ENCODE measurements at places on chromosomes 4 and X. TPM values are rescaled to one million over a fixed set of nuclear protein-coding genes. Genes with fewer than 3 reads are reported as not detected.

GRCh38 chrX:18348047-18348446 lies 6.4 kb downstream of the SCML2 start:
- H3K36me3 ChIP-seq = no peaks in the 10 kb centered on the region
- no peaks in the 10 kb centered on the region for H3K27me3 ChIP-seq
- no peak for DNase-seq
- no peak overlapping the region for H3K4me3 ChIP-seq

DNA sequence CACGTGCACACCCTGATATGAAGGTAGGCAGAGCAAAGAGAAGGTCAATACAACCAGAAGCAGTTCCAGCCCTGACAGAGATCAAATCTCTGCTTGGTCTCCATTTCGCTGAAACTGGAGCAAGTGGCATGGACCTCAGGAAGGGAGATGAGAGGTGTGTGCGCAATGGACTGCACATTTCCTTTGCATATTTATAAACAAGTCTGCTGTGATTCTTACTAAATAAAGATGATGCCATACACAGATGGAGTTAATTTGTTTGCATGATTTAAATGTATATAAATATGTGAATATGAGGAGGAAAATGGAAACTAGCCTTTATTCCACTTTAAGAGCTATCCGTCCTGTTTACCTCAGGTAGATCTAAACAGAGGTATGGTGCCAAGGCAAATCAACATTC lies 2.1 kb upstream of the SCRG1 start:
- no peak overlapping the region for H3K27ac ChIP-seq
- no peaks in the 10 kb centered on the region for H3K4me1 ChIP-seq
- DNase-seq = no peak

DNA sequence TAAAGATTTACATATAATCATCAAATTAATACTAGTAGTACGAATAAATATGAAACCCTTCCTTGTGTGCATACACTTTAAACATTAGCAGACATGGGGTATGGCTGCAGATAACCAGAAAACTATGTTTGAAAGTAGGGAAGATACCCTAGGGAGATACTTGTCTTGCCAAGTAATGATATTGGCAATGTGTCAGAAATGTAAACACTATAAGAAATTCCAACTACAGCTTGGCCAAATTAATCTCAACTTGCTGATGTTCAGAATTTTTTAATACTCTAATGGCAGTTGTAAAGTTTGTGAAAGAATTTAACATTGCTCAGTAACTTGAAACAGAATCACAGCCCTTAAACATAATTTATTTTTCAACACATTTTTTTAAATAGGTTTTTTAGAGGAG lies 27.4 kb upstream of the HPGD start:
- no peaks in the 10 kb centered on the region for H3K4me1 ChIP-seq
- no peak for DNase-seq
- no peaks in the 10 kb centered on the region for H3K27me3 ChIP-seq

GRCh38 chr4:109094056-109094455 lies 208.4 kb downstream of the COL25A1 start:
- no peaks in the 10 kb centered on the region for H3K27me3 ChIP-seq
- H3K36me3 ChIP-seq = no peaks in the 10 kb centered on the region
- no peak overlapping the region for H3K4me3 ChIP-seq
- no peaks in the 10 kb centered on the region for H3K4me1 ChIP-seq

DNA sequence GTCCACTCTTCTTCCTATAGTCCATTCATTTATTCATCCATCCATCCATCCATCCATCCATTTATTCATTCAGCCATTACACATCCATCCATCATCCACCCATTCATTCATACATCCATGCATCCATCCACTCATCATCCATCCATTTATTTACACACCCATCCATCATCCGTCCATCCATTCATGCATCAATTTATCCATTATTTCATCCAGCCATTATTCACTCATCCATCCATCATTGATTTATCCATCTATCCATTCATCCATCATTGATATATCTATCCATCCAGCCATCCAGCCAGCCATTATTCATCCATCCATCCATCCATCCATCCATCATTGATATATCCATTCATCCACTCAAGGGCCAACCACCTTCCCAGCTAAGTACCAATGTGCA lies 12.7 kb downstream of the CPZ start:
- peaks cover 8% of the 10 kb centered on the region for H3K4me1 ChIP-seq
- no peak overlapping the region for H3K4me3 ChIP-seq
- no peaks in the 10 kb centered on the region for H3K27me3 ChIP-seq
- H3K27ac ChIP-seq = no peak overlapping the region
- no peak for DNase-seq

DNA sequence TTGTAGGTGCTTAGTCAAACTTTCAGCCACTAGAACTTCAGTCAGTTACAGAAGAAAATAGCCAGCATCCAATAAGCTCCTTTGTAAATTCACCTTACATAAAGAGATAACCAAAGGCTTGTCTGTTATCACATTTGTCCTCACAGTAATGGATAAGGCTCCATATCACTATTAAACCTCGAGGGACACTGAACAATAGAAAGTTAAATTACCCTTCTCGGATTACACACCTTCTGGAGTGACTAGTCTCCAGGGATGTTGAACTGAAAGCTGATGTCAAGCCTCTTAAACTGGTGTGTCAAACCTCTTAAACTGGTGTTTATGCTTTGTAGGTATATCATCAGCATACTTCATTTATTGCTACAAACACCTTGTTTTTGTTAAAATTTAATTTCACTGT lies 639.0 kb downstream of the CENPC start:
- no peaks in the 10 kb centered on the region for H3K4me1 ChIP-seq
- H3K27me3 ChIP-seq = no peaks in the 10 kb centered on the region
- H3K27ac ChIP-seq = no peak overlapping the region
- H3K4me3 ChIP-seq = no peak overlapping the region
- H3K36me3 ChIP-seq = no peaks in the 10 kb centered on the region
- no peak for DNase-seq

- no peaks in the 10 kb centered on the region for H3K36me3 ChIP-seq
- no peak for DNase-seq
- no peaks in the 10 kb centered on the region for H3K4me1 ChIP-seq
- no peak overlapping the region for H3K4me3 ChIP-seq
- no peaks in the 10 kb centered on the region for H3K27me3 ChIP-seq
Measured at GRCh38 chr4:165726831-165727230, 146.2 kb upstream of the TLL1 start.

DNA sequence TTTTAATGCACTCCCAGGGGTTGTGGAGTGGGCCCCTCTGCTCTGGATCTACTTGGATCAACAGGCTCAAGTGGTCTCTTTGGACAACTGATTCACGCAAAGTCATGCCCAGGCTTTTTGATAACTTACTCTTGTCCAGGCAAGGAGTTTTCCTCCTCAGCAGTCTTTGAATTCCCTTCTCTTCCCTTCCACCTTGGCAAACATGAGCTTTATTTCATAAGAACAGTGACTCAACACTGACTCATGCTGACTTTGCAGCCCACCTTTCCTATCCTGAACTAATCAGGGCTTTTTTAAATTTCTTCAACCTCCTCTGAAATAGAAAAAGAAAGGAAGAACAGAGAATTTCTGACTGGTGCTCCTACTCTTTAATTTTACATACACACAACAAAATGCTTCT lies 132.1 kb upstream of the LDB2 start:
- H3K4me1 ChIP-seq = peaks cover 14% of the 10 kb centered on the region
- no peaks in the 10 kb centered on the region for H3K36me3 ChIP-seq
- H3K27me3 ChIP-seq = no peaks in the 10 kb centered on the region
- DNase-seq = no peak

DNA sequence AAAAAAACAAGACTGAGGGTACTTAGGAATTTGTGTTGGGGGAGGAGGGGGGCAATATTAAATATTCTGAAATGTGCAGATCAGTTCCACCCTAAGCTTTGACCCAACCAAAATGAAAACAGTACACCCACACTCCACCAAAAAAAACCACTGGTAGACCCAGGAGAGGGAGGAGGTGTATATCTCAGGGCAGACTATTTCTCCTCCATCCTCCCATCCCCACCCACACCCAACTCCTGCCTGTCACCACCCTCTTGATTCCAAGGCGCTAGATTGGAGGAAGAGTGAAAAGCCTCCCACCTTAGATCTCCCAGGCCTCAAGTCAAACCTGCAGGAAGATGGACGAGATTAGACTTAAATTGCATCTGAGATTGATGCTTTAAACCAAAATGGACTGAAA lies 76.6 kb upstream of the SRD5A3 start:
- no peak overlapping the region for H3K4me3 ChIP-seq
- H3K4me1 ChIP-seq = no peaks in the 10 kb centered on the region
- no peaks in the 10 kb centered on the region for H3K36me3 ChIP-seq
- no peak overlapping the region for H3K27ac ChIP-seq
- DNase-seq = no peak

GRCh38 chrX:104565791-104566680 lies at the start of gene IL1RAPL2:
Gene IL1RAPL2 (plus strand): TSS chrX:104566199.
- H3K27ac ChIP-seq = no peak within 1 kb of the TSS
- H3K36me3 ChIP-seq = no peaks in the 10 kb centered on the region
- no peak for DNase-seq
- peaks cover 7% of the 10 kb centered on the region for H3K27me3 ChIP-seq
- peak within 1 kb of the TSS; percentile 24 for H3K4me3 ChIP-seq

DNA sequence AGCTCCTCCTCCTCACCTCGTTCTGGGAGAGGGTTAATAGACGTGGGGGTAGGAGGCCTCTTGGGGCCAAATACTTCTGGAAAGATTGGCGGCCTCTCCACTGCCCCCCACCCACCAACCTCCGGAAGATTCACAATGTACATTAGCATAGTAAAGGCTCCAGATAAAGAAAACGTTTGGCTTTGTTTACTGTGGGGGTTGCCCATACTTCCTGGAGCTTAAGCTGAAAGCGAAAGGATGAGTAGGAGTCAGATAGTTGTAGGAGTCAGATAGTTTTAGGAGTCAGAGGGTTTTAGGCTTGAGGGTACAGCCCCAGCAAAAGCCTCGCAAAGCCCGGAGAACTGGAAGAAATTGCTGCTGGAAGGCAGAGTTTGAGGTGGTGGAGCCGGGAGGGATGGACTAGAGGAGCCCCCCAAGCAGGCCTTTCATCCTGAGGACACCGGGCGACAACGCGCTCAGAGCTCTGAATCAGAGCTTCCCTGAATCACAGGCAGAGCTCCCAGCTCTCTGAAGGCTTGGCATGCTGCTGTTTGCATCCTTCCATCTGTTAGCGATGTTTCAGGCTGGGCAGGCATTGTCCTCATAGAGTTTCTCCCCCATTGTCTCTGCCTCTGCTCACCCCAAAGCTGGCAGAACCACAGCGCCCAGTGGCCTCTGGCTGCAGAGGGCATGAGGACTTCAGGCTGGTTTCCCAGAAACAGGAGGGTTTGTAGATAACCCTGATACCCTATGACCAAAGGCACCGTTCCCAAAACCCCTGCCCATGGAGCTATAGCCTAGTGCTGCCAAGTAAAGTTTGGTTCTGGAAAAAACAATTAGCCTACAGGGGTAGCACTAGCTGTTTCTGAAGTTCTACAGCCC lies 280.7 kb downstream of the BCOR start:
- no peaks in the 10 kb centered on the region for H3K4me1 ChIP-seq
- H3K27ac ChIP-seq = no peak overlapping the region
- peaks cover 16% of the 10 kb centered on the region for H3K27me3 ChIP-seq
- H3K36me3 ChIP-seq = no peaks in the 10 kb centered on the region

- DNase-seq = no peak
- no peak overlapping the region for H3K27ac ChIP-seq
- H3K4me1 ChIP-seq = peaks cover 5% of the 10 kb centered on the region
- no peak overlapping the region for H3K4me3 ChIP-seq
- no peaks in the 10 kb centered on the region for H3K27me3 ChIP-seq
Measured at GRCh38 chrX:134640914-134641313, 17.4 kb downstream of the PLAC1 start.

DNA sequence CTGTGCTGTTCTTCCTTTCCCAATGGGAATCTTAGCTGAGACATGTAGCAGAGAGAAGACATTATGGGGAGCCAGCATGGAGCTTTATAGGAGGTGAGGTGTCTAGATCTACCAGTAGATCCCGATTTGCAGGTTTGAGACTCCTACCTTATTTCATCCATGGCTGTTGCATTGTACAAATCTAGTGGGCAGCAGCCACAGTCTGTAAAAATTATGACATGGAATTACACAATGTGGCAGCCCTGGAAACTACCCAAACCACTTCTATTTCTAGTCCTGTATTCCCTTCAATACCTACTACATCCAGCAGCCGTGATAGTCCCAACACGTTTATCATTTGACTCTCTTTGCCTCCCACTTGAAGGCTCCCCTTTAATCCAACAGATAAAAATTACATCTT lies 8.1 kb downstream of the ATP7A start:
- H3K27ac ChIP-seq = no peak overlapping the region
- H3K4me3 ChIP-seq = no peak overlapping the region
- DNase-seq = no peak
- H3K27me3 ChIP-seq = no peaks in the 10 kb centered on the region
- H3K4me1 ChIP-seq = no peaks in the 10 kb centered on the region

GRCh38 chr4:118036336-118036735 lies 2.0 kb downstream of the NDST3 start:
- H3K4me3 ChIP-seq = no peak overlapping the region
- H3K27ac ChIP-seq = no peak overlapping the region
- H3K4me1 ChIP-seq = no peaks in the 10 kb centered on the region
- no peaks in the 10 kb centered on the region for H3K36me3 ChIP-seq

- no peaks in the 10 kb centered on the region for H3K27me3 ChIP-seq
Measured at GRCh38 chrX:112818114-112819007, 22.3 kb downstream of the AMOT start.

- no peaks in the 10 kb centered on the region for H3K4me1 ChIP-seq
- H3K36me3 ChIP-seq = no peaks in the 10 kb centered on the region
- H3K4me3 ChIP-seq = no peak overlapping the region
- no peaks in the 10 kb centered on the region for H3K27me3 ChIP-seq
Measured at GRCh38 chr4:176036585-176037205, 28.9 kb upstream of the WDR17 start.

- DNase-seq = no peak
- no peaks in the 10 kb centered on the region for H3K36me3 ChIP-seq
- no peak overlapping the region for H3K27ac ChIP-seq
- peaks cover 4% of the 10 kb centered on the region for H3K4me1 ChIP-seq
Measured at GRCh38 chrX:124406294-124407014, 60.1 kb downstream of the SH2D1A start.

GRCh38 chrX:101160001-101160400 lies 59.6 kb upstream of the DRP2 start:
- H3K36me3 ChIP-seq = no peaks in the 10 kb centered on the region
- DNase-seq = no peak
- no peak overlapping the region for H3K27ac ChIP-seq
- H3K4me3 ChIP-seq = no peak overlapping the region
- H3K4me1 ChIP-seq = no peaks in the 10 kb centered on the region
- no peaks in the 10 kb centered on the region for H3K27me3 ChIP-seq

DNA sequence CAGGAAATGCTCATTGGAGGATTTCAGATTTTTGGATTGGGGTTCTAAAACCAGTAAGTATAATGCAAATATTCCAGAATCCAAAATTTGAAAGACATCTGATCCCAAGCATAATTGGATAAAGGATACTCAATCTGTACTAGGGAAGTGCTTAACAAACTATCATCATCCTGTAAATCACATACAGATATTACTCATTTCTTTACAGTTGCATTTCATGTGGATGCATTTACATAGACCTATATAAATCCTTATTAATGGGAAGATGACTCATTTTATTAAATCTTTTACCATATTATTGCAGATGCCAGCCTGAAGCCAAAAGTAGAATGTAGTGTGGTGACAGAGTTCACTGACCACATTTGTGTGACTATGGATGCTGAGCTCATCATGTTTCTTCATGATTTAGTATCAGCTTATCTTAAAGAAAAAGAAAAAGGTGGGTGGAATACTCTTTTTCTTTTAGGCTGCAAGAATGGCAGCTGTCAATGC lies 22.4 kb upstream of the ADAD1 start:
- no peak overlapping the region for H3K27ac ChIP-seq
- no peaks in the 10 kb centered on the region for H3K27me3 ChIP-seq
- H3K4me3 ChIP-seq = no peak overlapping the region
- H3K4me1 ChIP-seq = no peaks in the 10 kb centered on the region

Gene COL4A6
- 3.0 TPM for total RNA-seq

Gene PITX2
- total RNA-seq = 0.66 TPM

Gene TAF7L
- total RNA-seq = not detected

Gene DCAF4L1
- total RNA-seq = under 0.01 TPM

Gene NPY1R
- total RNA-seq = 0.48 TPM

Gene LINC00632
- 0.83 TPM for total RNA-seq

Gene HSPA4L
- 24.0 TPM for total RNA-seq

Data from esophagus squamous epithelium (tissue), 5 donors.